ENCODE measurements at places on chromosomes 11 and 22. TPM values are rescaled to one million over a fixed set of nuclear protein-coding genes. Genes with fewer than 3 reads are reported as not detected.

The RASD2 gene
- 2.0 TPM for total RNA-seq

The LRRC56 gene
- 0.49 TPM for total RNA-seq

The FDXACB1 gene
- not detected for total RNA-seq

The FAM180B gene
- total RNA-seq, result not detected

The OR4D10 gene
- total RNA-seq, result not detected

The PTH gene
- not detected for total RNA-seq

The NRIP3 gene
- 1.2 TPM for total RNA-seq

The FBLN1 gene
- 1,019 TPM for total RNA-seq

The MUC15 gene
- 8.3 TPM for total RNA-seq

The PPFIBP2 gene
- 48.1 TPM for total RNA-seq

The GAL3ST3 gene
- not detected for total RNA-seq

The C11orf91 gene
- not detected for total RNA-seq

Data from vagina (tissue), 2 donors.